ENCODE measurements at places on chromosomes 7 and 10.

DNA sequence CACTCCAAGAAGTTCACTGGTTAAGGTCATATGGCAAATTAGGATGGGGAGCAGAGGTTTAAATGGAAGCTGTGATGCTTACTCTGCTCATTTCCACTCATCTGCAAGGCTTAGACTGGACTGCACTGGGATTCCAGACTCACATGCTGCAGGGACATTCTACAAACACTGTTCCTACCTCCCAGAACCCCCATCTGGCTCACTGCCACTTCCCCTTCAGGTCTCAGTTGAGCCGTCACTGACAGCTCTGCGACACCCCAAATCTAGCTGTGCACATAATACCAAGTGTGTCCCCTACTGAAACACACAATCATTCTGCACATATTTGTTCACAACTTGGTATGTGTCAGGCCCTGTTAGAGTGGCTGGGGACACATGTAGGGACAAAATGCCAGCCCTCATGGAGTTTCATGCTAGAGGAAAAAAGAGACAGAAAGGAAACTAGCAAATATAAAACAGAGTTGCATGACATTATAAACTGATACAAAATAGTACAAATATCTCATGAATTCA lies 5.4 kb downstream of the PRKCQ start:
- DNase-seq, result no peak

- peak; percentile 91 for DNase-seq
Observed at GRCh38 chr10:102467971-102468438, 16.7 kb upstream of the C10orf95 start.

DNA sequence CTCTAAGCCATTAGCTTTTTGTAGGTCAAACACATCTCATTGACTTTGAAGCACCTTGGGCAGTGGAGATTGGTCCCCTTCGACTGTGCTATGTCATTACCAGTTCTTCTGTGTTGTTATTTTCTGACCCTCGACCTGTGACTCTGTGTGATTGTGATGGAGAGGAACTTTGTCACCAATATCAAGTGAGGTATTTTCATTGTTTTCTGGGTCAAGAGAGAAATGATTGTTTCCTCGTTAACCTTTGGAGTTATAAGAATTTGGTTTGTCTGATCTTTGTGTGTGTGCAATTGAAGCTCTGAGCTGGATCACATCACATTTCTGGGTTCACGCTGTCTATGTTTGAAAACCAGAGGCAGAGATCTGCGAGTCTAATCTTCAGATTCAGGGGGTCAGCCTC lies 432.2 kb upstream of the KLF6 start:
- DNase-seq, result no peak

DNA sequence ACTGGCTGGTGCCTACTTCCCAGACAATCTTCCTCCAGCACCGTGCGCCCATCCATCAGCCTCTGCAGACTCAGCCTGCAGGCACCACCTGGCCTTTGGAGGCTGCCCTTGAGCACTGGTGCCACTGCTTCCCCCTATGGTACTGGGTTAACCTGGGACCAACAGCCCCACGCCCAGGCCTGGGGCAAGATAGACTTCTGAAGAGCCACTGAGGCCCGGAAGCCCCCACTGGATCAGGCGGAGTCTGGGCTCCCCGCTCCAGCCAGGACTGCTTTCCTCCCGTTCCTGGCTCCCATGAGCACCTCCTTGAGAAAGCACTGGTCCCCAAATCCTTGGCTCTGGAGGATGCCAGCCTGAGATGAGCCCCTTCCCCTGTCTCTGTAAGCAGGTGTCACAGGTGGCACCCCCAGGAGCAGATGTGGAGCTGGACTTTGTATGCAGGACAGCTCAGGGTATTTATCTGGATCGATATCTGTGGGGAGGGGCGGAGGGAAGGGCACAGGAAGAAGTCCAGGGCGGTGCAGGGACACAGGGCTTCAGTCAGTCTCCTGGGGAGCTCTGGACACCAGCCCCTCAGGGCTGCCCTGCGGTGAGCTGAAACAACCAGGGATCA lies 206.5 kb upstream of the PPP2R2D start:
- no peak for DNase-seq

GRCh38 chr10:113357681-113358300 lies 195.1 kb upstream of the HABP2 start:
- DNase-seq, result no peak

GRCh38 chr7:19284596-19285300 lies 139.5 kb upstream of the FERD3L start:
- no peak for DNase-seq

GRCh38 chr10:44065788-44066526 lies 318.9 kb downstream of the CXCL12 start:
- DNase-seq, result no peak

DNA sequence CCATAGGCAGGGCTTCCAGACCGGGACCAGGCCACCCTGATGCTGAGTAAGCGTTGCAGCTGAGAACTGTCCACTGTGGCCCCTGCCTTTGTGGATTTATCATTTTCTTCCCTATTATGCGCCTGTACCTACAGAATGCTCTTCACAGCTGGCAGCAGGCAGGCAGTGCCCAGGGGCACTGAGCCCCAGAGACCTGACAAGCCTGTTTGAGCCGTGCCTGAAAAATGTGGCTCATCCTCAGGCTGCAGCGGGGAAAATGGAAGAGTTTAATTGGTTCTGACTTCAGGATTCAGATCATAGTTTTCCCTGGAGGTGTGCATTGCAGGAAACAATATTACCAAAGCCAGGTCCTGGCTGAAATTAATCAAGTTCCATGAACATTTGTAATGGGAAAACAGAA lies 200.2 kb downstream of the ZNF438 start:
- DNase-seq, result no peak

DNA sequence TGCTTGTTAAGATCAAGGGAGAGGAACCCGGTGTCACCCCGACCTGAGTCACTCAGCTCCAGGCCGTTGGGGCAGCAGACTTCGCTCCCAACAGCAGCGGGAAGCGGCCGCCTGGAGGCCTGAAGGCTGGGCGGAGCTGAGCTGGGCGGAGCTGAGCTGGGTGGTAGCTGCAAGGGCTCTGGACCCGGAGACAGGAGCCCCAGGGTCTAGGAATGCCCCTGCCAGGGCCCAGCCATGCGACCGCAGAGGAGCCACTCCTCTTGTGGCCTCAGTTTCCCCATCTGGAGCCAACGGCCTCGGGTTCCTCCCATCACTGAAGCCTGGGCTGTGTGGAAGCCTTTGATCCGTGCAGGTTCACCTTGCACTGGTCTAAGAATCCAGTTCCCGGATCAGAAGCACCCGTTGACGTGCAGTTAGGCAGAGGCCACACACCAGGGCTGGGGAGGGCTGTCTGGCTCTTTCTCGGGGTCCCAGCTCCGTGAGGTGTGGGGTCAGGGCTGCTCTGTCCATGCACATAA lies 21.9 kb upstream of the DPYSL4 start:
- no peak for DNase-seq

DNA sequence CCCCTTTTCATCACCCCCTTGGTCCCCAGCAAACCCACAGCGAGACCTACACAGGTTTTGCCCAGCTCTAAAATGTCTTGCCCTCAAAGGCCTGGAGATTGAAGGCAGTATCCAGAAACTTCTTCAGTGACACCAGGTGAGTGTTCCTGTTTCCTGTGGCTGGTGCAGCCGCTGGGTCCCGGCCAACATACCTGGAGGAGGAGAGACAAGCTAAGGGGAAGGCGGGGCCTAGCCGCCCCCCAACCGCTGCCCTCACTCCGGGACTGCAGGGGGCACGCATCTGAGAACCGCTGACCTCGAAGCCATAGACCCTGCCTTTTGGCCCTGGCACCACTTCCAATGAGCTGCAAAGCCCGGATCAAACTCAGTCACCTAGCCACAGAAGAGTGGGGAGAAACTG lies 27.0 kb downstream of the OGDHL start:
- no peak for DNase-seq

DNA sequence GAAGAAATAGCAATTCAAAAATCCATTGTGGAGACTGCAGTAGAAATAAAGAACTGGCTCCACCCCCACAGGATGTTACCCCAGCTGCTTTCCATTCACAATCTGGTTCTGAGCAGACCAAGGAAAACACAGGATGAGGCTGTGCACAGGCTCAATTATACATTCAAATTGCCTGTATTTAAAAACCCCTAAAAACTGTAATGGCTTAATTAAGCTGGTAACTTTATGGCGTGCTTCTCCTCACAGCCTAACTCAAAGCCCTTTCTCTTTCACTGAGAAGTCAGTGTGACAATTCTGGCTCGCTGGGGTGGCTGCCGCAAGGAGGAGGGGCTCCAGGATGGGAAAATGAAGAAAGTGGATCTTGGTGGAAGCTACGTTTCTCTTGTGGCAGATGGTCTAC lies 1191.1 kb downstream of the SORCS1 start:
- no peak for DNase-seq

DNA sequence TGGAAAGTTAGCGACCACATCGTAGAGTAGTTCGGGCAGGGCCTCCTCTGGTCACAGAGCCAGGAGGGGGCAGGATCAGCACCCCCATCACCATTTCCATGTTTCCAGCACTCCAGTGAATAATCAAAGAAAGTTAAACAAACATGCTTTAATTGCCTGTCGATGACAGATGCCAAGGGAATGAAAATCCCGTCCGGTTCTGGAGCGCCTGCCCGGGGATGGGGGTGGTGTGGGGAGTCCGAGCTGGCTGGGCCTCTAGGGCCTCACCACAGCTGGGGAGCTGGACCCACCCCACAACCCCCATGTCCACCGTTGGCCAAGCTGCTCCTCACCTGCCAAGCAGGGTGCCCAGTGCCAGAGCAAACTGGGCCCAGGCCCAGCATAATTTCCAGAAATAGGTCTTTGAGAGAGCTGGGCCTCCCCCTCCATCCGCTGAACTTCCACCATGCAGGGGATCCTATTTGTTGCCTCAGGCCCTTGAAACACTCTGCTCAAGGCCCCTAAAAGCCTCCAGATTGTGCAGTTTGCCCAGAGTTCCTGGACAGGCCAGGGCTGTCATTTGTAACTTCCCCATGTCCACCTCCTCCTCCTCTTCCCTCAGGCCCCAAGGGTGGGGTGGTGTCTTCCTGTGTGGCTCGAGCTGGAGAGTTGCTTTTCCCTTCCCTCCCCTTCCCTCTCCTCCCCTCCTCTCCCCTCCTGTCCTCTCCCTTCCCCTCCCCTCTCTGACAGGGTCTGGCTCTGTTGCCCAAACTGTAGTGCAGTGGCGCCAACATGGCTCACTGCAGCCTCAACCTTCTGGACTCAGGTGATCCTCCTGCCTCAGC lies 101.0 kb downstream of the MYL10 start:
- DNase-seq, result no peak

- peak; percentile 16 for DNase-seq
Observed at GRCh38 chr10:67015225-67015624, 89.4 kb downstream of the LRRTM3 start.

GRCh38 chr10:18684416-18684815 lies 25.2 kb downstream of the ARL5B start:
- DNase-seq, result no peak

DNA sequence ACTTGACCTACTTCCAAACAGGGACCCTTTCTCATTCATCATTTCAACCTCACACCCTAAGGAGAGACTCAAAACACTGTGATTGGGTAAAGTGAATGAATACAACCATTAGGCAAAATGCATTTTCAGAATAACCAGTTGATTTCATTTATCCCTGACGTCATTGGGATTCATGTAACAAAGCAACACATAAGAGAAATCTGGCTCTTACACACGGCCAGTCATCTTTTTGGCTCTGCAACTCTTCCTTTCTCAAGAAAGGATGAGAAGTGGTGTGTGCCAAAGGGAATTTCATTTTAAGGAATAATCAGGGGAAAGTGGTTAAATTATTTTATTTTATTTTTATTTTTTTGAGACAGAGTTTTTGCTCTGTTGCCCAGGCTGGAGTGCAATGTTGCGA lies 83.1 kb downstream of the CPVL start:
- no peak for DNase-seq

GRCh38 chr10:101060036-101060950 lies 1.5 kb upstream of the KAZALD1 start:
- peak; percentile 98 for DNase-seq

DNA sequence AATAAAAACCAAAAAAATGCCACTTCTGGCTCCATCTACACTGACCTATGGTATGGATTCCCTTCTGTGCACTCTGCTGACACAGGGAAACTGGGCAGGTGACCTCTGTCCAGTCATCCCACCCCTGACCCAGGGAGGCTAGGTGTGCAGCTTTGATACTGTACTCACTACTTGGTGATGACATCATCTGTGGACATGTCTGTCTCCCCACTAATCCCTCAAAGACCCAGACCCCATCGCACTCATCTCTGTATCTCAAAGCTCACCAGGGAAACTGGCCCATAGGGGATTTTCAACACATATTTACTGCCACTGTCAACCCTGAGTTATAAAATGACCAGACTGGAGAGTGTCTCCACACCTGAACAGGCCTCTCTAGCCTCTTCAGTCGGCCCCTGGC lies 10.6 kb downstream of the SGMS1 start:
- DNase-seq, result no peak

DNA sequence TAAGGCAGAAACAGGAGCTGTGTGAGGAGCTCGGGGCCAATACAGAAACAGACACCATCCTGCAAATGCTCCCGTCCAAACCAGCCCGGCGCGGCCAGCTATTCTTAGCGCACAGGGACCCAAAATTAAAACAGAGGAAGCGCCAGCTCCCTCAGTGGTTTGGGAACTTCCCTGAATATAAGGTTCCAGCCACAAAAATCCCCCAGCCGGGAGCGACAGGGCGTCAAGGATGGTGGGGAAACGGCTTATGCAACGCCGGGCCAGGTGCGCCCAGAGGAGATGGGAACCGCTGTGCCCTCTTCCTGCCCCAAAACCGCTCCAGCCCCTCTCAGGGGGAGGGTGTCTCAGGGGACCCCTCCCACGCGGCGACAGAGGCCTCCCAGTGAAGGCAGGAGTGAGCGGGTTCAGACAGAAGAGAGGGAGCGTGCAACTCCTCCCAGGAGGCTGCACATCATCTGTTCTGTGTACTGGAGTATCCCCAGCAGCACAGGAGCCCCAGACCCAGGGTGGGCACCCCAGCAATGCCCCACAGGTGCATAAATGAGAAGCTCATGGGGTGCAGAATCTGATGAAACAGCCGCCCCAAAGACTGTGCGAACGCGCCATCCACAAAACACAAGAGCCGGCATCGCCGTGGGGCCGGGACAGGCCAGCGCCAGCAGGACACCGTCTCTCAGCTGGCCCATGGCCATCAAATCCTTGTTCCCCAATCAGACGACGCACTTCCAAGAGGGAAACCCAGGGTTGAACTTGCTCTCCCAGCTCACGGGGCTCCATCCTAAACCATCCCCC lies 73.9 kb upstream of the PDGFA start:
- DNase-seq, result peak; percentile 55

- DNase-seq, result no peak
Observed at GRCh38 chr7:84105586-84105985, 89.0 kb downstream of the SEMA3A start.

- no peak for DNase-seq
Observed at GRCh38 chr7:11615174-11615573, 216.8 kb downstream of the THSD7A start.

Measured in inflammatory macrophage treated with lipopolysaccharide for 4 hours (primary cell).